Stimulated activated CD8-positive, alpha-beta memory T cell treated with anti-CD3 and anti-CD28 coated beads, Interleukin-7, amount 100 ng/mL, for 1 hour (primary cell): ENCODE measurements at places on chromosomes 7 and 10.

GRCh38 chr10:104317726-104318299 is 20.5 kb downstream of the ITPRIP start:
- no peak for DNase-seq

GRCh38 chr10:57972783-57973182 is 294.9 kb downstream of the IPMK start:
- no peak for DNase-seq

DNA sequence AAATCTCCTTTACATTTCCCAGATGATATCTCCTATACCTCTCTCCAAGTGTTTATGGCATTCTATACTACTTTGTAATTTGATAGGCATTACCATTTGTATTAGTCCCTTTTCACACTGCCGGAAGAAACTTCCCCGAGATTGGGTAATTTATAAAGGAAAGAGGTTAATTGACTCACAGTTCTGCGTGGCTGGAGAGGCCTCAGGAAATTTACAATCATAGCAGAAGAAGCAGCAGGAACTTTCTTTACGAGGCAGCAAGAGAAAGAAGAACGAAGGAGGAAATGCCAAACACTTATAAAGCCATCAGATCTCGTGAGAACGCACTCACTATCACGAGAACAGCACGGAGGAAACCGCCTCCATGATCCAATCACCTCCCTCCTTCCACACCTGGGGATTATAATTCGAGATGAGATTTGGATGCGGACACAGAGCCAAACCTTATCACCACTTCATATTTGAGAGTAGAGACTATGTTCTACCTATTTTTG is 1194.6 kb downstream of the SORCS1 start:
- no peak for DNase-seq

GRCh38 chr10:71267508-71268240 is 51.4 kb upstream of the SLC29A3 start:
- DNase-seq = no peak

DNA sequence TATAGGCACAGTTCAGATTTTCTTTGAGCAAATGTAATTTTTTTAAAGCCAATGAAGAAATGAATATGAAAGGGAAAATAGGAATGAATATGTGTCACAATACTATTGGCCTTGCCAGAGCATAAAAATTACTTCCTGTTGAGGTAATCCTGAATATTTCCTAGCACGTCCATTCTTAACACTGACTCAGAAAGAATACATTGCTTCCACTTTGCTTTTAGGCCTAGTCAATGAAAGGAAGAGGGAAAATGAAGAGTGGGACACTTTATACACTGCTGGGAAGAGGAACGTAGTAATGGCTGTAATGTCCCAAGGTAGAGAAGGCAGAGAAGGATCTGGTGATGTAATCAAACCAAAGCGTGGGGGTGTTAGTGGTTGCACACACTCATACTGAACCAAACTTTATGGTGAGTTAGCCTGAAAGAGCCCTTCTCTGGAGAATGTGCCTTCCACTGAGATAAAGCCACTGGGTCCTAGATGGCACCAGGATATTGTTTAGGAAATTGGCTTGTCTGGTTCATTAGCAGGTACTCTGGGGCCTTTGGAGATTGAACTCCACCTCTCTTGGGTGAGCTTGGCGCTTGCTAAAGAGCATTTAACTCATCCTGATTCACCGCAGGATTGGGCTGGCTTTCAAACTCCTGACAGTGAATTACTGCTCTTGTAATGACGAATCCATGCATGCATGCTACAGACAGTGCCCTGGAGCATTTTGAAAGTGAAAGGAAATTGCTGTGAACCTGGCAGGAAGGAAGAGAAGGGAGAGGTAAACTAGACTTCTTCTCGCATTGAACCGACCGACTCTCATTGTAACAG is 254.9 kb downstream of the KIAA1217 start:
- no peak for DNase-seq

GRCh38 chr10:89337484-89337883 is 9.7 kb downstream of the IFIT3 start:
- no peak for DNase-seq

DNA sequence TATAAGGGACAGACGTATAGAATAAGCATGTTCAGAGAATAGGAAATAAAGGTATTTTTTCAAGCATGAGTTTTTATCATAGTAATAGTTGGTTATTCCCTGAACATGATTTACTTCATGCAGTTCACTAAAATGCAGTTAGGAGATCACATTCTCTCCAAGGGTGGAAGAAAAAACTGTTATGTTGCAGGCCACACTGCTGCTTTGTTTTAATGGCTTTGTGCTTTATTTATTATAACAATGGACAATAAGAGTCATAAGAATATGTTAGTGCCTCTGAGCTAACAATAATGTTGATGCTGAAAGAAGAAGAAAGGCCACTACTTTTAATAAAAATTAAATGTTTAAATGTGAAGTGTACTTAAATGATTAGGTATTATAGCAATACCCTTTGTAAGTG is 78.5 kb upstream of the GATAD1 start:
- no peak for DNase-seq

DNA sequence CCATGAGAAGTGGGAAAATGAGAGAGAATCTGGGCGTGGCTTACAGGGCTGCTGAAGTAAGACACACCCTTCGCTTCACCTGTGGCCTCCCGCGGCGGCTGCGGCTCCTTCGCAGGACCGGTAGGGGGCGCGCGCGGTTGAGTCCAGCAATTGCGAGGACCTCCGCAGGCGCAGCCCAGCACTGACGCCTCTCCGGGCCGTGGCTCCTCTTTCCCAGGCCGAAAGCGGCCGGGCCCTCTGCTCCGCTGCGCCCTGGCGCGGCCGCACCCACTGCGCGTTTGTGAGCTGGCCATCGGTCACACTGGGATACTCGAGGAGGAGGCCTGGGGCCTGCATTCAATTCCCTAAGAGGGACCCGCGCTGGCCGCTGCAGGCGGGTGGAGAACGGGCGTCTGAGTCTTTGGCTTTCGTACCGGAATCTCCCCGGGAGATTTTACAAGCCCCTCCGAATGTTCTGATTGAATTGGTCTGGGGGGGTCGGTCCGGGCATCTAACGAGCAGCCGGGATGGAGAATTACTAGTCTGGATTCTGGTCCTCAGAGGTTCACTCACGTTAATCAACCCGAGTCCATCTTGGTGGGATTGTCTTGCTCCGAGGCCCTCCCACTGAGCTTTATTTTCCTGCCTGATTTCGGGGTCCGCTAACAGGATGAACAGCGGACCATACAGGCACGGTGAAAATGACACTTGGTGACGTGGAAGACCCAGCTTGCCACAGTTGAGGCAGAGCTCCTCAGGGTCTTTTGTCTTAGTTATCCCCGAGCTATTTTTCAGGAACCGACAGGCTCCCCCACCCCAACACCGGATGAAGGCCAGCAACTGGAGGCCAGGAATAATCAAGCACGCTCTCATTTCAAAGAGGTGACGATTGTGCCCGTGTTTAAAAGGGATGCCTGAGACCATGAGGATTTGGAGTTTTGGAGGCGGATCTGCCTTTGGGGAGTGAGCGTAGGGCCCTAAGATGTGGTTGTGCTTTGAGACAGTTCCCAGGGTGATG is at the start of gene LRRD1:
Gene LRRD1, minus strand, starts transcription at position 215 of the 997 bp plus-strand sequence. CDS start 13,940 bp downstream, outside the sequence.
- peak; percentile 81 for DNase-seq

- DNase-seq = no peak
Measured at GRCh38 chr10:88178758-88179157, 315.3 kb downstream of the PTEN start.

DNA sequence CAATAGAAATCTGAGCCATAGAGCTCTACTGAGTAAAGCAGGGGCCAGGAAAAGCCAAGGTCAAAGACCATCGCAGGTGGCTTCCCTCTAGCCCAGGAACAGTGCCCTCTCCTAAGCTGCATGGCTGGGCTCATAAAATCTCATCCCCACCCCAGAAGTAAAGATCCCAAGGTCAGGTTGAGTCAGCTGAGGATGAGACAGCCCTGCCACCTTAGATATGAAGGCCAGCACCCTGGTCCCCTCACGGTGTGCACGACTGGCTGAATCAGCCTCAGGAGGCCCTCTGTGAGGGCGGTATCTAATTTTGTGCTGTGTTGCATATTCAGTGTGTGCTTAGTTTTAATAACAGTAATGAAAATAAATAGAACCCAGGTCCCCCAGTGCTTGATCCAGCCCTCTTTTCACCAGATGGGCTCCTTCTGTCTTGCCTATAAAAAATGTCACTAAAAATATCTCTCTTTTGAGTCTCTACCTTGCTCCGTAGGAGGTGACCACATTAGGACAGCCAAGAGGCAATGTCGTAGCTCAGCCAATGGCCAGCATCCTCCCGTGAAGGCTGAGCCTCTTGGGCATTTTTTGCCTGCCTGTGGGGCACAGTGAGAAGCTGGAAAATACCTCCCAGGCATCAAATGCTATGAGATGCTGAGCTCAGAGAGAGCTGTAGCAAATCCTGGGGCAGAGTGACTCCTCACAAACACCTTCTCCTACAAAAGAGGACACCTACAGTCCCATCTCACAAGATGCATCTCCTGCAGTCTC is 424.0 kb downstream of the PLXNA4 start:
- DNase-seq = no peak

DNA sequence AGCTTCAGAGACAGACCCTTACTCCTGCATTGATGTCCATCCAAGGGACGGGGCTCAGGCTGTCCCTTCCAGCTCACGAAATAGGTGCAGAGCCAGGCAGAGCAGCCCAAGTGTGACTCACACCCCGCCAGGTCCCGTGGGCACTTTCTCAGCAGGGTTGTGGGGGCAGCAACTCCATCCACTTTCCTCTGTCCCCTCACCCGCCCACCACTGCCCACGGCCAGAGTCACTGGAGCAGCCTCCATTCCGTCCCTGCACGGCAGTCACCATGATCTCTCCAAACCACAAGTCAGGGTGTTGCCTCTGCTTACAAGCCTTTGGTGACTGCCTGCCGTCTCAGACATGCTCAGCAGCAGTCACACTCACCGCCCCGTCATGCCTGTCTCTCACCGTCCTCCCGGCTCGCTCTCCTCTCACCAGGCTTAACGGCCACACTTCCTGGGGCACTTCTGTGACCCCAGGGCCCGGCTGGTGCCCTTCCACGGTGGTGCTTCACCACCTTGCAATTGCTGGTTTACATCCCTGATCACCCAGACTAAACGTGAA is 39.3 kb downstream of the CALML3 start:
- no peak for DNase-seq

DNA sequence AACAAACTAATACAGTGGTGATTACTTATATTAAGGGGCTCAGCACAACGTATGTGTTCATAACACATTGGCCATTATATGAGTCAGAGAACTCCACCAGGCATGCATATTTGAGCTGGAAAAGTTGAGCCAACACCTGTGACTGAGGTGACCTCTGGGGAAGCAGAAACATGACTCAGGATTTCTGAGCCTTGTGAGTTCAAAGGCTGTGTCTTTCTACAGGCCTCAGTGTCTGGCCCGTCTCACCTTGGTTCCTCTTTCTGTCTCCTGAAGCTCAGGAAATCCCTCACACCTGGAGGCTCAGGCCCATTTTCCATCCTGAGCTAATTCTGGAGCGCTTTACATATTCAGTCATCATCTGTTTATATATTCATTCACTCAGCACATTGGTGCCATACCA is 230.9 kb upstream of the AGK start:
- DNase-seq = no peak

- DNase-seq = no peak
Measured at GRCh38 chr10:128067691-128068397, 58.4 kb downstream of the MKI67 start.

DNA sequence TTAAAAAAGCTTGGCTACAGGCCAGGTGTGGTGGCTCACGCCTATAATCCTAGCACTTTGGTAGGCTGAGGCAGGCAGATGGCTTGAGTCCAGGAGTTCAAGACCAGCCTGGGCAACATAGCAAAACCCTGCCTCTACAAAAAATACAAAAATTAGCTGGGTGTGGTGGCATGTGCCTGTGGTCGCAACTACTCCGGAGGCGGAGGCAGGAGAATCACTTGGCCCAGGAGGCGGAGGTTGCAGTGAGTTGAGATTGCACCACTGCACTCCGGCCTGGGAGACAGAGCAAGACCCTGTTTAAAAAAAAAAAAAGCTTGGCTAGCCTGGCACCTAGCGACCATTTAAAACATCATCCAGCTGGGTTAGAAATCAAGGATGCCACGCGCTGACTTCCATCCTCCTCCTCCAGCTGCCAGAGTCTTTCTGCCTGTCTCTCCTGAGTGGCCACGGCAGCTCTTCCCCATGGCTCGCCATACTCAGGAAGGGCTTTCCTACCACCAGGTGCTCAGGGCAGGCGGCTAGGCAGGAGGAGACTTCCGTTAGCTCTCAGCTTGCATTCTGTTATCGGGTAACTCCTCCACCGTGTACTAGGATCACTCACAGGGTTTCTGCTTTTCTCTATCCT is 45.0 kb downstream of the DENND2A start:
- no peak for DNase-seq

GRCh38 chr7:110675383-110676103 is 415.4 kb upstream of the LRRN3 start:
- no peak for DNase-seq

GRCh38 chr10:5283305-5284158 is 81.2 kb upstream of the UCN3 start:
- no peak for DNase-seq

DNA sequence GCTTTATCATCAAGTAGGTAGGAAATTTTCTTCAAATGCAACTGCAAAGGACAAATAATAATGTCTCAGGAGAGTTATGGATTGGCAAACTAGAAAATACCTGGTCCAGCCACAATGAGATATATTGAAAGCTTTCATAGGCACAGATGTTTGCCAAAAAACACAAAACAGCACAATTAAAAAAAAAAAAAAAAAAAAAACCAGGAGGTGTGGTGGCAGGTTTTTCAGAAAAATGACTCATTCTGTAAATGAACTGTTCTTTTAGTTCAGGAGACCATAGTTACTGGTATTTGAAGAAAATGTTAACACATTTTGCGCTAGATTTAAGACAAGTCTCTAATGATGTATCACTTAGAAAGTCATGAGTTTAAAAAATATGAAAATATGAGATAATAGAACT is 55.0 kb upstream of the JCAD start:
- no peak for DNase-seq

DNA sequence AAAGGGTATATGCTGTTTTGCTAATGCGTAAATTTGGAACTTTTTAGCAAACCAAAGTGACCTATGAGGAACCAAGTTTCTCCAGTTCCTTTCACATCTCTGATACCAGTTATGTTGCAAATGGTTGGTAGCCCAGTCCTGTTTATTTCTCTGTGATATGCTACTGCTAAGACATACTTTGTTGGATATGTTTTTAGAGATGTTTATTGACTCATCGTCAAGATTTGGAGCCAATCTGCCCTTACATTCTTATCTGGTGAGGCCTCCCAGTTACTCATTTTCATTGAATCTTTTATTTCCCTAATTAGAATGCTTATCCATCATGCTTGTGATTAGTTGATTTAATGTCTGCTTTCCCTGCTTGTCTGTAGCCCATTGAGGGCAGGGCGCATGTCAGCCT is 58.9 kb downstream of the LRGUK start:
- DNase-seq = no peak

GRCh38 chr7:24572016-24572392 is 1.2 kb upstream of the PALS2 start:
- no peak for DNase-seq
